ENCODE measurements at places on chromosomes 6 and 20.

GRCh38 chr6:188821-189655 is 103.2 kb upstream of the DUSP22 start:
- peak; percentile 87 for DNase-seq

GRCh38 chr6:27544612-27545260 is 71.8 kb upstream of the ZNF184 start:
- DNase-seq: no peak

DNA sequence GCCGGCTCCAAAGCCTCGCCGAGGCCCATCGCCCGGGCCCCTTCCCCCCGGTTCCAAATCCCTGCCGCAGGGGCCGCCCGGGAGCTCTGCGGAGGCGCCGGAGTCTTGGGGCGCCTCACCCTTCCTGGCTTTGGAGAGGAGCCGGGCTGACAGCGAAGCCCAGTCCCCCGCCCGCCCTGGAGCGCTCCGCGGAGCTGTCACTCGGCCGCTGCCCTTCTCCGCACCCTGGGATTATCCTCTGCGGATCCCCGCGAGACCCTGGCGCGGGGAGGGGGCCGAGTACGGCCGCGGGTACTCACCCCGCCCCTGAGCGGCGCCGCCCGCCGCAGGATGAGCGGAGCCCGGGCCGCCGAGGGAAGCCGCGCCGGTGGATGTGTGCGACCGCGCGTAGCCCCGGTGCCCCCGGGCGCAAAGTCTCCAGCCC is 343 bp downstream of the SNAP91 start:
- peak; percentile 39 for DNase-seq

DNA sequence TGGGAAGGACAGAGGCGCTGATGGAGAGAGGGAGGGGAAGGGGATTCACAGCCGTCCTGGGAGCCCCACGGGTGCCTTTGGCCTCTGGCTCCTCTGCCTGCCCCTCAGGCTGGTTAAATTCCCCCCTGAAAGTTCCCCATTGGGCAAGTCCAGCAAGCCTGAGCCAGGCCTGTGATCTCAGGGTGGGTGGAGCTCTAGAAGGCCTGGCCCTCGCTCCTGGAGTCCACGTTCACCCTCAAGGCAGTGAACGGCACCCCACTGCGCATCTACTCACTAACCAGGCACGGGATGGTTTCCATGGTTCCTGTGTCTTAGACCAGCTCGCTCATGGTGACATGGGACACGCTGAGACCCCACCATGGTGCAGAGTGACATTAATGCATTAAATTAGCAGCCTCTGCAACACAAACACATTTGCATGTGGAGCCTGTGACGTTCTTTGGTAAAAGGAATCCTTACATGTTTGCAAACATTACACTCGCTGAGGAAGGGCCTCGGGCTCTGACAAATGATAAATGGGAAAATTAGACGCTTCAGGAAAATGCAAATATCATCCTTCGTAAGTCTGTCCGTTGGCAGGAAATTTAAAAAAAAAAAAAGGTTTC is 452.7 kb downstream of the PREX1 start:
- DNase-seq: no peak

DNA sequence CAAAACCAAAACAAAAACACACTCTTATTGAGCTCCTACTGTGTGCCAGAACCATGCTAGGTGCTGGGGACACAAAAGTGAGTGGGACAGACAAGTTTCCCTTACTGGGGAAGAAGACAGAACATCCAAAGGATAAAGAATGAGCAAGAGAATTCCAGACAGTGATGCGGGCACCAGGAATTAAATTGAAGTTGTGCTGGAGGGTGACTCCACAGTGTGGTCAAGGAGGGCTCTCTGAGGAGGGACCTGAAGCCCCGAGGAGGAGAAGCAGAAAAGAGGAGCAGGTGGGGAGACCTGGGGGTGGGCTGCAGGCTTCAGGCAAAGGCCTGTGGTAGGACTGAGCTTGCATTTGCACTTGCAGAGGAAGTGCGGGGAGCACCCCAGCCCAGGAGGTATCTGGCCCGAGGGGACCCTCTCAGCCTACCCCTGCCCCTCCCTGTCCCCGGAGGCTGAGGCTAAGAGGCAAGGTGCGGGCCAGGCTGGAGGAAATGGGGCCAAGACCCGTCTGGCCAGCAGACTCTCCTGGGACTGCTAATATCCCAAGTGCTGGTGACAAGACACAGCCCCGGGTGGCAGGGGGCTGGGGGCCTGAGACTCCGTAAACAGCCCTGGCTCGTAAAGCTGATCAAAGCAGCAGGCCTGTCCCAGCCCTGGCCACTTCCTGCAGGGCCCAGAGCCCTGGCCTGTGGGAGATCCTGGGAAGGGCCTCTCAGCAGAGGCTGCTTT is 57.1 kb downstream of the SNAI1 start:
- DNase-seq: no peak

DNA sequence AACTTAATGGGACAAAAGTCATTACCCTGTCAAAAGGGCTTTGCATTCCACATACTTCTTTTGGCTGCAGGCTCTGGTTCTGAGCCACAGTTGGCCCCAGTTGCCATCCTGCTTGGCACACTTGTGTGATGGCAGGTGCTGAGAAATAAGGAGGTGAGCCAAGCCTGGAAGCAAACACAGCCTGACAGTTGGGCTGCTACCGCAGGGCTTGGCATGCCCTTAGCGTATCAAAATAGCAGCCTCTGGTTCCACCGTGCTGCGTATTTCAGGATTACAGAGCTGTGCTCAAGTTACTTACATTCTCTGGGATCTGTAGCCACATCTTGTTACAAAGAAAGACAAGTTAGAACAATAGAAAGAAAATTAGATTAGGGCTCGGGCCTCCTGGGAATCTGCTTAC is 11.1 kb downstream of the MTHFD1L start:
- no peak for DNase-seq

DNA sequence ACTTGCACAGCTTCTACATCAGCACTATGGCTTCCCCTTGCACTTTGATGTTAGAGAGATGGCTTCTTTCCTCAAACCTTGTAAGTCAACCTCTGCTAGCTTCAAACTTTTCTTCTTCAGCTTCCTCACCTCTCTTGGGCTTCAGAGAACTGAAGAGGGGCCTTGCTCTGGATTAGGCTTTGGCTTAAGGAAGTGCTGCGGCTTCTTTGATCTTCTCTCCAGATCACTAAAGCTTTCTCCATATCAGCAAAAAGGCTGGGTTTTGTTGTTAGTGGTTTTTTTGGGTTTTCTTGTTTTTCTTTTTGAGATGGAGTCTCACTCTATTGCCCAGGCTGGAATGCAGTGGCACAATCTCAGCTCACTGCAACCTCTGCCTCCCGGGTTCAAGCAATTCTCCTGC is 24.0 kb downstream of the CDK5RAP1 start:
- DNase-seq: no peak

- DNase-seq: no peak
Measured at GRCh38 chr20:29743101-29743931, 1514.1 kb upstream of the DEFB115 start.

GRCh38 chr20:9088556-9088955 is 19.7 kb downstream of the PLCB4 start:
- DNase-seq: no peak

- no peak for DNase-seq
Measured at GRCh38 chr20:19428324-19428723, 215.9 kb downstream of the SLC24A3 start.

DNA sequence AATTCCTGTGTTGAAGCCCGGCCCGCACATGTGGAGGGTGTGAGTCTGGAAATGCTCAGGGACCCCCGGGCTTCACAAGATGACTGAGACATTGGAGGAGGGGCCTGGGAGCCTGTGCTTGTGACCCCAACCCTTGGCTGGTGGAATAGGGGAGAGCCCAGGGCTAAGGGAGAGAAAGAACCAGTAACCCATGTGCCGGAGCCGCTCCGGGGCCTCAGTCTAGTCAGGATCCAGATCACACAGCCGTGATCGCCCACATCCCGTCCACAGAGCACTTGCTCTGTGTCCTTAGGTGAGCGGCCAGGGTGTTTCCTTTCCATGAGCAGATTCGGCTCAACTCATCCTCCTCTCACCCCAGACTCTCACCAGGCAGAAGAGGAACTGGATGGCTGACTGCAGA is 152.3 kb upstream of the RPS6KA2 start:
- no peak for DNase-seq

DNA sequence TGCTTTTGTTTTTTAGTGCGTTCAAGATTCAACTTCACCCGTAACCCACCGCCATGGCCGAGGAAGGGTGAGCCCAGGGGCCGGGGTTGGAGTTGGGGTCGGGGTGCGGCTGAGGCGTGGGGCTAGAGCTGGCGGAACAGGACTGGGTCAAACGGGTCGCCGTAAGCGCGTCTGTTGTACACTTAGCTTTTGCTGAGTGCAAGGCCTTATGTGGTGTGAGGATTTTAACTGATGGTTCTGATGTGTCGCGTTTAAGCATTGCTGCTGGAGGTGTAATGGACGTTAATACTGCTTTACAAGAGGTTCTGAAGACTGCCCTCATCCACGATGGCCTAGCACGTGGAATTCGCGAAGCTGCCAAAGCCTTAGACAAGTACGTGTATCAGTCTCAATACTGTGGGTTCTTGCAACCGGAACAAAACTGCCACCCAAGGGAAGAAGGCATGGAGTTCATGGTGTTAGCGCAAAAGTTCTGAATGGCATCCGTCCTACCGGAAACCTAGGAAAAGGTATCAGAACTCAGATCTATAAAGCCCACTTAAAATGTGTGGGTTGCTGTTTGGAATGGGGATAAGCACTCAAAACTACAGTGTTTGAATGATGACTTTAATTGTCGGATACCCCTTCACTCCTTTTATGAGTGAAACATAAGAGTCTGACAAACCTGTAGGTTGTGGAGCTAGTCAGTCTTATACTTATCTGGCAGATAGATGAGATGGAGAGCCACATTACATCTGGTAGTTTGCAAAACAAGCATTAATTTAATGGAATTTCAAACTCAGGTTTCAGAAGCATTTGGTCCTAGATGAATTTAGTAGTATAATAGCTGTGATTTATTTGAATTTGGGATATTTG is 574 bp downstream of the RPS12 start:
- DNase-seq: no peak

- DNase-seq: no peak
Measured at GRCh38 chr6:13492357-13492756, 5.0 kb upstream of the GFOD1 start.

DNA sequence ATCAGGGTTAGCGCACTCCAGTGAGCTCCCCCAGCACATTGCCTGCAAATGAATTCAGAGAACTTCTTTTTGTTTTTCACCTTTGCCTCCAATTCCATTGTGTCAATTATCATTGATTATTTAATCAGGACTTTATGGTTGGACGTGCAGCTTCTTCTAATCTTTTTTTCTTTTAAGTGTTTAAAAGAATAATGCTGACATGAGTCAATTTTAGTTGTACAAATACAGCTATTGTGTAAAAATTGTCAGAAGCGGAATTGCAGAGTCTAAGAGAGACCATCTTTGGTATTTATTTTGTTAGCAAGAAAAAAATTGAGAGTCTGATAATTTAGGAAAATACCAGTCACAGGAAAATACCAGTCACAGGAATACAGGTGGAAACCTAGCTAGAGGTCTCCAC is 5.5 kb downstream of the ABT1 start:
- DNase-seq: no peak

DNA sequence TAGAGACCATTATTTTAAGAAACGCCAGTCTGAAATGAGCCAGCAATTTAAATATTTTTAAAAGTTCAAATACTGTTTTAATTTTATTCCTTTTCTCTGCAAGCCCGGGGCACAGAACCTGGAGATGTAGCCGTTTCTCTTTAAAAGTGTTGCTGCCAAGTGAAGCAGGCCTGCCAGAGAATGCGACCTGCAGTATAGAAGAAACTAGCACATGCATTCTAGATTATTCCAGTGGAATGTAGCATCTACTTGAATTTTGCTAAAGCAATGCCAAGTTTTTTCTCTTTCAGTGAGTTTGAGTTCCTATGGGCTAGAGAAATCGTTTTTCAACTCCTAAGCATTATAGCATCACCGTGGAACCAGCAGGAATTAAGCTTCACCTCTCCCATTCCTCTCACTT is 101.3 kb downstream of the QRSL1 start:
- DNase-seq: no peak

GRCh38 chr6:85576476-85576875 is 17.2 kb downstream of the SNX14 start:
- no peak for DNase-seq

DNA sequence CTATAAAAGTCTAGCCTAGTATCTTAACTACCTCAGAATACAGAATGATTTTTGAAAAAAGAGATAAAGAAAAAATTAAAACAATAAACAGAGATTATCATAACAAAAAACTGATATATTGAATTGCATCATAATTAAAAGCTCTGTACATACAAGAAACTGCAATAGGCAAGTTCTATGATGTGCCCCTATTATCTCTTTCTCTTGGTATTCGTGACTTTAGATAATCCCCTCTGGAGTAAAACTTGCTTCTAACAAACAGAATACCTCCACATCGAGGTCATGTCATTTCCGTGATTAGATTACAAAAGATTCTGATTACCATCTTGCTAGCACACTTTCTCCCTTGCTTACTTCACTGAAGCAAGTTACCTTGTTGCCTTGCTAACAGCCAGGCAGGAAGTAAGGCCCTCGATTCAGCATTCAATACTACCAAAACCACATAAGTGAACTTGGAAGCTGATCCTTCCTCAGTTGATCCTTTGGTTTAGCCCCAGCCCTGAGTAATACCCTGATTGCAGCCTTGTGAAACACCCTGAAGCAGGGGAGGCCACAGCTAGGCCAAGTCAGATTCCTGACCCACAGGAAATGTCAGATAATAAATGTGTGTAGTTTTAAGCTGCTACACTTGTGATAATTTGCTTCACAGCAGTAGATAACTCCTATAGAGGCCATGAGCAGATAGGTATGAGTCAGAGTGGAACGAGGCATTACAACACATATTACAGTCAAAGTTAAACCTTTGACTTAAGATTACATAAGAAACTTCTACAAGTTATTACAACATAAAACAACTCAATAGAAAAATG is 53.7 kb upstream of the TMX4 start:
- DNase-seq: no peak

- no peak for DNase-seq
Measured at GRCh38 chr20:43138061-43138770, 51.5 kb downstream of the PTPRT start.

- DNase-seq: no peak
Measured at GRCh38 chr20:38113401-38114325, 51.4 kb downstream of the TGM2 start.

- no peak for DNase-seq
Measured at GRCh38 chr6:111668410-111668809, 62.7 kb upstream of the TRAF3IP2 start.
